ENCODE measurements at places on chromosomes 7 and 10.

GRCh38 chr7:154765118-154765517, 237.8 kb downstream of the PAXIP1 start:
- no peak for DNase-seq

- no peak for DNase-seq
Measured at GRCh38 chr7:134367956-134368749, 51.4 kb upstream of the SLC35B4 start.

- DNase-seq = no peak
Measured at GRCh38 chr10:88207121-88207546, 343.7 kb downstream of the PTEN start.

DNA sequence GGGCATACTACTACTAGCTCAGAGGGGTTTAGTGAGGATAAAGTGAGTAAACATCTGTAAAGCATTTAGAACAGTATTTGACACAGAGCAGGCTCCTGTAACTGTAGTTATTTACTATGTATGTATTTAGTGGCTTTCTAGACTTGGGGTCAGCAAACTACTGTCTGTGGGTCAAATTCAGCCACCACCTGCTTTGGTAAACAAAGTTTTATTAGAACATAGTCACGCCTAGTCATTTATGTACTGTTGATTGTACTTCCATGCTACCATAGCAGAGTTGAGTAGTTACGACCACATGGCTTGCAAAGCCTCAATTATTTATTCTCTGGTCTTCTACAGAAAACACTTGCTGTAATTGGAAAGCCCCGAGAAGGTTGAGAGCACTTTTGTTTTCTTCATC, 248.5 kb upstream of the PLPP4 start:
- no peak for DNase-seq

DNA sequence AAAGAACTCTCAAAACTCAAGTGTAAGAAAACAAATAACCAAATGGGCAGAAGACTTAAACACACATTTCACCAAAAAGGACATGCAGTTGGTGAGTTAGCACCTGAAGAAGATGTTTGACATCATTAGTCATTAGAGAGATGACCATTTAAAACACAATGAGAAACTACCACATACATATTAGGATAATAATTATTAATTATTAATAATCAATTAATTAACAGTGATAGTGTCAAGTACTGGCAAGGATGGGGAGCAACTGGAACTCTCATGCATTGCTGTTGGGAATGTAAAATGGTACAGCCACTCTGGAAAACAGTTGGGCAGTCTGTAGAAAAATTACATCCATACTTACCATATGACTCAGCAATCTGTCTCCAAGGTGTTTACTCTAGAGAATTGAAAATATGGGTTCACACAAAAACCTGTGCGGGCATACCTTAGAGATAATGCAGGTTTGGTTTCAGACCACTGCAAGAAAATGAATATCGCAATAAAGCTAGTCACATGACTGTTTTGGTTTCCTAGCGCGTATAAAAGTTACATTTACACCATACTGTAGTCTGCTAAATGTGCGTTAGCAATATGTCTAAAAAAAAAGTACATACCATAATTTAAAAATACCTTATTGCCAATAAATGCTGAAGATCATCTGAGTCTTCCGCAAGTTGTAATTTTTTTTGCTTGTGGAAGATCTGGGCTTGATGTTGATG, 30.3 kb downstream of the ARID5B start:
- no peak for DNase-seq

DNA sequence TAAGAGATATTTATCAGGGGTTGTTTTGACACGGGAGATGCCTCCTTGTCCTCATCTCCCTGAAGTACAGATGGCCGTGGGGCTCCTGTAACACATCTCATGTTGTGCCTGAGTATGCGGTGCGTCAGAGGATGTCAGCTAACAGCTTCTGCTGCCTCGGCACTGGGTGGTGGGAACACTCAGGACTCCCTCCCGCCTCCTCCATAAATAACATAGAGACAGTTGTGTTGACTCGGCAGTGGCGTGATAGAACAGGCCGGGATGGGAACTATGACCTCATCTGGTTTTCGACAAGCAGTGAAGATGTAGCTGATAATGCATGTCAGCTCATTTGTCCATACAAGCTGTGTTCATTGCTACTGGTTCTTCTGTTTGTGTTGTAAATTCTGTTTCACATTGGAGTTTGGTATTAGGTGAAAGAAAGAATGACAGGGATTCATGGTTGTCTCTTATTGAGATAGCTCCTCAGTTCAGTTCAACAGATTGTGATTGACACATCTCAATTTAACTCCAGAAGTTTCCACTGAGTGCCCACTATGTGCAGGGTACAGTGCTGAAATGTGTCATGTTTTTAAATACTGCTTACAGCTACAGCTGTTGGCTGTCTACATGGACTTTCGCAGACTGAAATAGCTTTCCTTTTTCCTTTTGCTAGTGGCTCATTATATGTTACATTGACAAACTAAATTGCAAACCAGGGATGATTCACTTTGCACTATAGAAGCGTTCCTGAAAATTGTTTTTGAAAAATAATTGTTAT, 87.4 kb downstream of the CHN2 start:
- DNase-seq = no peak
